ENCODE measurements at places on chromosomes 2 and 18. TPM values are rescaled to one million over a fixed set of nuclear protein-coding genes. Genes with fewer than 3 reads are reported as not detected.

REG1B gene
- total RNA-seq = not detected

NEU2 gene
- total RNA-seq = not detected

DNA sequence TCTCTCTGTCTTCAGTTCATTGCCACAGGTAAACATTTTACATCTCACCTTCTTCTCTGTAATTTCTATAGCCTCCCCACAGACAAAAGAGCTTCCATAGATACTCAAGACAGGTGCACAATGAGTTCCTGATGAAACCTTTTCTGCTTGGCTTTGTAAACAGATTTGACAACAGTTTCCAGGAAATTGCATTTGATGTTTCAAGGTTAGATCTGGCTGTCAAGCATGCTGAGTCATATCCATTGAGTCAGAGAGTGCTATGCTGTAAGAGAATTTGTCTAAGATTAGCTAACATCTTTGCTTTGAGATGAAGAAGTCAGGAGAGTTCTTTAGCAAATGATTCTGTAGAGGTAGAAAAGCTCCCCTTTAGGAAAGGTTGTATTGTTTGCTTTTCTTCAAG lies 40.6 kb upstream of the MAP2 start:
- no peak overlapping the region for H3K4me3 ChIP-seq
- no peaks in the 10 kb centered on the region for H3K27me3 ChIP-seq
- H3K36me3 ChIP-seq = no peaks in the 10 kb centered on the region
- H3K4me1 ChIP-seq = no peaks in the 10 kb centered on the region

- no peaks in the 10 kb centered on the region for H3K4me1 ChIP-seq
- H3K36me3 ChIP-seq = no peaks in the 10 kb centered on the region
- peak overlapping the region; percentile 80 for H3K27ac ChIP-seq
- no peak overlapping the region for H3K4me3 ChIP-seq
- no peaks in the 10 kb centered on the region for H3K27me3 ChIP-seq
Measured at GRCh38 chr2:180978903-180979748, 1.3 kb upstream of the UBE2E3 start.

BCL2 gene
- 38.4 TPM for total RNA-seq

- H3K27me3 ChIP-seq = no peaks in the 10 kb centered on the region
- no peak for DNase-seq
- H3K36me3 ChIP-seq = no peaks in the 10 kb centered on the region
- peaks cover 2% of the 10 kb centered on the region for H3K4me1 ChIP-seq
Measured at GRCh38 chr2:64398516-64399129, 55.3 kb upstream of the LGALSL start.

GRCh38 chr2:115757286-115757685 lies 1314.8 kb downstream of the DPP10 start:
- H3K27me3 ChIP-seq = no peaks in the 10 kb centered on the region
- H3K4me3 ChIP-seq = no peak overlapping the region
- DNase-seq = no peak

DNA sequence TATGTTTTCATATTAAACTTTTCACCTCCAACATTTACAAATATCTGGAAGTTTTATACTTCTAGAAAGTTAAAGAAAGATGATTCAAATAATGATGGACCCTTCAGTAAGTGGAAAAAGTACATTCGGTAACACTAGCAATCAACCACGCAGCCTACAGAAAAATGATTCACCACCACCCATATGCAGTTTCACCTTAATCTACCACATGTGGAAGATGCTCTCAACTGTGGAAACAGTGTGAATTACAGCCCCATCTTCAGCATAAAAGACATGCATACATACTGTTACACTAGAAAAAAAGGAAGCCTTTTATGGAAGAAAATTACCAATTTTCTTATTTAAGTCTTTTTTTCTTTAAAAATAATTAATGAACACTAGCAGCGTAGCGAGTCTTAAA lies 1.1 kb downstream of the SLC38A11 start:
- no peak overlapping the region for H3K4me3 ChIP-seq
- H3K27me3 ChIP-seq = no peaks in the 10 kb centered on the region

DNA sequence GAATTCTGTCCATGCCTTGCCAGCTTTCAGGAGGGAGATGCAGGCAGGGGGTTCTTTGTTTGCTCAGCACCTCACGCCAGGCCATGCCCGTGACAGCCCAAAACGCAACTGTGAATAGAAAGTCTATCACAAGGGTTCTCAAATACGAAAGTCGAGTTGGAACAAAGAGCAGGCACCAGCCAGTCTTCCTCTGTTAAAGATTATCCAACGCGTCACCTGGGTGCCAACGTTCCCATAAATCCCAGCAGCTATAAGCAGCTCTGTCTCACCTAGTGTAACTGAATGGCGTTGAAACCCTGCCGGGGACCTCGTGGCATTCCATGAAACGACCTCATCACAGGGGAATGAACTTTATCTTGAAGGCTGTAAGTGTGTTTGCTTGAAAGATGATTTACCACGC lies 84.8 kb upstream of the GATA6 start:
- H3K36me3 ChIP-seq = no peaks in the 10 kb centered on the region
- no peak overlapping the region for H3K27ac ChIP-seq
- H3K4me3 ChIP-seq = no peak overlapping the region
- DNase-seq = no peak
- H3K4me1 ChIP-seq = no peaks in the 10 kb centered on the region

- no peaks in the 10 kb centered on the region for H3K4me1 ChIP-seq
- no peak for DNase-seq
- no peak overlapping the region for H3K27ac ChIP-seq
- H3K4me3 ChIP-seq = no peak overlapping the region
- H3K36me3 ChIP-seq = no peaks in the 10 kb centered on the region
Measured at GRCh38 chr2:4937550-4937949, 754.6 kb upstream of the SOX11 start.

DNA sequence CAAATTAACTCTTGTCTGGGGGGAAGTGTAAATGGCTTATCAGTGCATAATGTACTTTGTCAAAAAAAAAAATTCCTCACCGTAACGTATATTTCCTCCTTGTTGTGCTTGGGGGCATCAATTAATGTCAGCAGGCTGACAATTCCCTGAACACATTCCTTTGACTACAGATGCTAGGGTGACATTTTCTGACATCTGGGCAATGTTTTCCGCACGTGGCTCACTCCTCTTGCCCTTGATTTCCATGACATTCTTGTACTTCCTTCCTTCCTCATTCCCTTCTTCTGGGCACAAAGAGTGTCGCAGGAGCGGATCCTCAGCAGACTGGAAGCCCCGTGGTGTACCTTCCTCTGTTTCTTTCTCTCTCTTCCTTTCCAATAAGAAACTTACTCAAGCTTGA lies 173.7 kb downstream of the SP3 start:
- no peaks in the 10 kb centered on the region for H3K4me1 ChIP-seq
- DNase-seq = no peak
- no peaks in the 10 kb centered on the region for H3K36me3 ChIP-seq

- no peak overlapping the region for H3K4me3 ChIP-seq
Measured at GRCh38 chr2:238881353-238882081, 33.6 kb downstream of the TWIST2 start.

MAB21L4 gene
- 3.5 TPM for total RNA-seq

DNA sequence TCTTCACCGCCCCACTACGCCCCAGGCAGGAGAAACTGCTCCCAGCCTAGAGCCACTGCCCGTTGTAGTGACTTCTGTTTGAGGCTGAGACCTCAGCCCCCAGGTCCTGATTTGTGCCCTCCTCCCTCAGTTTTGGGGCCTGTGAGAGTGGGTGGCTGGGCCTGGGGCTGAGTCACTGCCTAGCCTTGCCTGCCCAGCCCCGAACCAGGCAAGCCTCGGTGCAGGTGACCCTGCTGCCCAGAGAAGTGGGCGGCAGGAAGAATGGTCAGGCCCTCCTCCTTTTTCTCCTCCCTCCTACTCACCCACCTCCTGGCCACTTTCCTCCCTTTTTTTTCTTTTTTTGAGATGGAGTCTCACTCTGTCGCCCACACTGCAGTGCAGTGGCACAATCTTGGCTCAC lies 66.6 kb downstream of the ZFP36L2 start:
- H3K4me1 ChIP-seq = peaks cover 13% of the 10 kb centered on the region
- no peaks in the 10 kb centered on the region for H3K36me3 ChIP-seq
- H3K27me3 ChIP-seq = no peaks in the 10 kb centered on the region
- no peak overlapping the region for H3K4me3 ChIP-seq

PROM2 gene
- total RNA-seq = 80.1 TPM

FAM124B gene
- total RNA-seq = 0.18 TPM

All from prostate gland (tissue), 2 donors.